Kidney (tissue), 22 donors: ENCODE measurements at places on chromosomes 2 and 18.

- peak; percentile 88 for DNase-seq
Measured at GRCh38 chr2:86623043-86623493, 597 bp downstream of the RNF103 start.

GRCh38 chr18:5600378-5601071 is 56.7 kb upstream of the EPB41L3 start:
- DNase-seq, result no peak

- no peak for DNase-seq
Measured at GRCh38 chr2:187475499-187476248, 27.6 kb upstream of the CALCRL start.

DNA sequence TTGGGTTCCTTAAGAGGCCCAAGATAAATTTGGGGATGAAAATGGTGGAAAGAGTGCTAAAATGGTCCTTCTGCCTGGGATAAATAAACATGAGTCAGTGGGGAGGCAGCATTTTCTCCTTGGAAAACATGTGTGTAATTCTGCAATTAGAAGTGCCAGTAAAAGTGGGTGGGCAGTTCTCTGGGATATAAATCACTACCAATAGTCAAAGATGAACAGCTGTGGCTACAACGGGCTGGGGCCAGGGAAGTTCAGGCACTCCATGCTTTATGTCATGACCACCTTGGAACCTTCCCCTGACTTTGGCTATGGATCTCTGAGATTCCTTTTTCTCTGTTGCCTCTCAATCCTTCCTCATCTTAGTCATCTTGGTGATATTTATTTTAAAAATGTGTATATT is 56.5 kb upstream of the CYRIA start:
- no peak for DNase-seq

DNA sequence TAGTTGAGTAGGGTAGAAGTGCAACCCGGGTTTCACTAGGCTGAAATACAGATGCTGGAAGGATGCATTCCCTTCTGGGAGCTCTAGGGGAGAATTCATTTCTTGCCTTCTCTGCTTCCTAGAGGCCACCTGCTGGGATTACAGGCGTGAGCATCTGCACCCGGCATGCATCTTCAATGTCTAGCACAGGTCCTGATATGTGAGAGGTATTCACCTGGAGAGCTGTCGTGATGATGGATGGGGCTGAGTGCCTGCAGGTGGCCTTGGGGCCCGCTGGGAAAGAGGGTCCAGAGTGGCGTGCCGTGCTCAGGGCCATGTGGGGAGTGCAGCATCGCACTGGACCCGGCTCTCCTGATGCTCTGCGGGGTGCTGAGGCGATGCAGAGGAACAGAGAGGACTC is 6.6 kb upstream of the NTSR2 start:
- DNase-seq, result no peak

GRCh38 chr18:48962252-48962993 is 11.7 kb upstream of the SMAD7 start:
- no peak for DNase-seq

DNA sequence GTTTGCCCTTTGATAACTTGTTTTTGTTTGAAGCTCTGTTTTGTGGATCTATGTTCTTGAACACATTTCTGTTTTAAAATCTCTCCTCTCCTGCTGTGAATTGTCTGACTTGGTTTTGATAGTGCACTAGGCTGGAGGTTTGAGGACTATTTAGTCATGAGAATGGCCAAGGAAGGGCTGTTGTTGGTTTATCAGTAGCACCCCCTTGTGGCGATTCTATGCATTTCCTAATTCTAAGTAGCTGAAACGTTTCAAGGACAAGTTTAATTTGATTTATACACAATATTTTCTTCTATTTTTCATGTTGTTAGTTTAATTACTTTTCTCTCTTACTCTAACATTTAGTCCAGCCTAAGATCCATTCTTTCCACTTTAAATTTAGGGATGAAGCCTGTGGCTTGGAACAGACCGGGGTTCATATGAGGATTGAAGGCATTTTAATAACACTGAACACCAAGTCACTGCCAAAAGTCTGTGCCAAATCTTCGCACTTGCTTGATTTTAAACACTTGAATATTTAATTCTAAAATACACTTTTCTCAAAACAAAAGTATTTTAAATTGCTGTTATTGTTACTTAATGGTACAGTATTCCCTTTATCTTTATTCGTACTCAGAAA is 166.0 kb downstream of the SOCS6 start:
- peak; percentile 77 for DNase-seq

GRCh38 chr2:233039846-233040530 is 7.5 kb downstream of the NEU2 start:
- DNase-seq, result no peak
